Fibroblast of skin of back (primary cell): ENCODE measurements at places on chromosomes 16 and 17.
A peak's percentile ranks its signal among the peaks of the same experiment; 100 is the strongest.

- DNase-seq, result no peak
These were observed 303.8 kb upstream of the ASIC2 start for GRCh38 chr17:33596899-33597298.

DNA sequence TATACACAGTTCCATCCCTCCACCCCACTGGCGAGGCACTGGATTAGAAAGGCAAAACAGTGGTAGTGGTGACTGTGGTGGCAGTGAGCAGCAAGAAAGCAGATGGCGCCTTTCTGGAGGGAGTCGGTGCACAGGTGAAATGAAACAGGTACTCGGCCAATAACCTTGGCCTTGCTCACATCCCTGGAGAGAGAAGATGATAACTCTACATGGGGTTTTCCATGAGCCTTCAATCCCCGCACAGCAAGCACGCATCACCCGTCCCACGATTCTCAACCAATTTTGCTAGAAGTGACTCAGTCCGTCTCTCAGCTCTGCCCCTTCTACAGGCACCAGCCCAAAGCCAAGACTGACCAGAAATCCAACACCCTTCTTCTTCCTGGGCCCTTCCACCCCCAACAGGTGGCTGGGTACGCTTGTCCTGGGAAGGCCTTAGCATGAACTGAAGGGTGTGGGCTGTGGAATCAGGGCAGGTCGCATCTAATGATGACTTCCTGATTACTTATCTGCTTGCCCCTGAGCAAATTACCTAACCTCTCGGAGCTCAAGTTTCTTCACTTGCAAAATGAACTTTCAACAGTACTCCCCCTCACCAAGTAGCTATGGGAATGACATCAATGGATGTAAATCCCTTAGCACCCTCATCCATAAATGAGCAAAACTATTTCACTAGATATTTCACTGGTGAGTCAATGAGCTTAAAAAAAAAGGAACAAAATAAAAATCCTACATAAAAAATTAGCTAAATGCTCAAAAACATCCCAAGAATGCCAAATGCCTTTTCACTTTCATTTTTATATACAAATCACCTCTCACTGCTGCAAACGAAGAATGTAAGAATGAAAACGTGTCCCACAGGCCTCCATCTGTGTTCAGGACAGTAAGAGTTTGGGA is 18.0 kb downstream of the XPO6 start:
- peak; percentile 93 for DNase-seq

DNA sequence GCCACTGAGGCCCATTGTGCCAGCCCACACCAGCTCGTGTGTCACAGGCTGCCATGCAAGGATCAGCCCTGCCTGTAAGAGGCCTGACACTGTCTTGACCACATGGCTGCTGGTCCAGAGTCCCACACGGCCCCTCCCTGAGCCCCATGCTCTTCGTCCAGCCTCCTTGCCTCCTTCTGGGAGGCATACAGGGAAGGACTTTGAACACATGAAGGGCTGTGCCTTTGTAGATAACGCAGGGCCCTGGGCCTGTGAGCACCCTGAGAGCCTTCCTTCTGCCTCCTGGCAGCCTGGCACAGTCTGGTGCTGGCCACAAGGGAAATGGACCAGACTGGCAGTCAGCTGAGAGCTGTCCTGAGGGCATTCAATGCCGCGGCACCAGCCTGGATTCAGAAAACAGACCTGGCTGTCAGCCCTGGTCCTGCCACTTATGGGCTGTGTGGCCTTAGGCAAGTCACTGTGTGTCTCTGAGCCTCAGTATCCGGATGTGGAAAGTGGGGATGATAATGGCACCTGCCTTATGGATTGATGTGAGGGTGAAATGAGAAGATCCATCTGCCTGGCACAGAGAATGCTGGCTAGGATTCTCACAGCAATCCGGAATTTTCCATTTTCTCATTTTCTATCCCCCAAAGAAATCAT is 19.2 kb upstream of the SPNS2 start:
- no peak for DNase-seq

GRCh38 chr16:12811441-12812383 is 8.0 kb upstream of the CPPED1 start:
- no peak for DNase-seq

- DNase-seq, result no peak
These were observed 24.7 kb downstream of the SOCS3 start for GRCh38 chr17:78335209-78335608.
